Large intestine (tissue), 12 donors: ENCODE measurements at places on chromosomes 12 and 14.

DNA sequence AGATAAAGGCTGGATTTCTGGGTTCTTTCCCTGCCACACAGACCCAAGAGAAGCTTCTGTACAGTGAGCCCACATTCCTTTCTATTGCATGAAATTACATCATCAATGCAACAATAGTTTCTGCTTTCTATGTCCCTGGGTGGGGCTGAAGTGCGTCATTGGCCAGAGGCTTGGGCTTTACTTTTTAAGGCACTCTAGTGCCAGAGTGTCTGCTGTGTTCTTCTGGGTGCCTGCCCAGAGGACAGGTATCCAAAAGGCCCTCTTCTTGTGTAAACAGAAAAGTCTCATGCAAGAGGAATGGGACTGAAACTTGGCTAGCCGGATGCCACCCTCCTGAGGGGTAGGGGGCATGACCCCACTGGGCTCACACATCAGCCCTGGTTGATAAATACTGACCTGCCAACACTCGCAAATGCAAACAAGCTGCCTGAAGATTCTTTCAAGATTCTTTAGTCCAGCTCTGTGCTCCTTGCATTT, 5.9 kb downstream of the KRT86 start:
- no peak for DNase-seq

DNA sequence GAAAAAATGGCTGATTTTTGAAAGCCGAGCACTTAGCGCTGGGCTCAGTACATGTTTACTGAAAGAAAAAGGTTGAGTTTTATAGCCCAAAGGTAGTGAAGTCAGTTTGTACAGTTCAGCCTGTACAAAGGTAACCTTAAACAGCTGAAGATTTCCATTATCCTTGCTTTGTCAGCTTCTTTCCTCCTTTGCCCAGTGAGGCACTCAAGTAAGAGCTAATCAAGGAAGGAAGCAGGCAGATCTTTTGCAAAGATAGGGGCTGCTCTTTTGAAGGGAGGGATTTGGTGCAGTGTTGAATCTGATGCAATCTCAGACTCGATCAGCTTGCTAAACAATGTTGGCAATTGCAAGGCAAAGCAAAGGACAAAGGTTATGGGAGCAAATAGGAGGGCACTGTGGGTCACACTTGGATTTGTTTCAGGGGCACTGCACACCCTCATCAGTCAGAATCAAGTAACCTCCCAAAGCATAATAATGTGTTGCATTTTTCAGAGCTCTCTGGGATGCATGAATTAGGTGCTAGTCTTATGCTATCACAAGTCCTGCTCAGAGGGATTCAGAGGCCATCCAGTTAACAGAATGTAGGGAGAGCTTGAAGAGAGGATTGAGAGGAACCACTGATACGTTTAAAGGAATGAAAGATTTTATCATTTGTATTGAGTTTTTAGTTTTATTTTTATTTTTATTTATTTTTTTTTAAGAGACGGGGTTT, 44.4 kb downstream of the ANO6 start:
- peak; percentile 74 for DNase-seq

- no peak for DNase-seq
These were observed 22.7 kb upstream of the KRT78 start for GRCh38 chr12:52871291-52872039.

GRCh38 chr12:111387747-111388323, 17.9 kb upstream of the SH2B3 start:
- no peak for DNase-seq

- peak; percentile 53 for DNase-seq
These were observed 33.4 kb downstream of the CHST11 start for GRCh38 chr12:104490186-104490585.

DNA sequence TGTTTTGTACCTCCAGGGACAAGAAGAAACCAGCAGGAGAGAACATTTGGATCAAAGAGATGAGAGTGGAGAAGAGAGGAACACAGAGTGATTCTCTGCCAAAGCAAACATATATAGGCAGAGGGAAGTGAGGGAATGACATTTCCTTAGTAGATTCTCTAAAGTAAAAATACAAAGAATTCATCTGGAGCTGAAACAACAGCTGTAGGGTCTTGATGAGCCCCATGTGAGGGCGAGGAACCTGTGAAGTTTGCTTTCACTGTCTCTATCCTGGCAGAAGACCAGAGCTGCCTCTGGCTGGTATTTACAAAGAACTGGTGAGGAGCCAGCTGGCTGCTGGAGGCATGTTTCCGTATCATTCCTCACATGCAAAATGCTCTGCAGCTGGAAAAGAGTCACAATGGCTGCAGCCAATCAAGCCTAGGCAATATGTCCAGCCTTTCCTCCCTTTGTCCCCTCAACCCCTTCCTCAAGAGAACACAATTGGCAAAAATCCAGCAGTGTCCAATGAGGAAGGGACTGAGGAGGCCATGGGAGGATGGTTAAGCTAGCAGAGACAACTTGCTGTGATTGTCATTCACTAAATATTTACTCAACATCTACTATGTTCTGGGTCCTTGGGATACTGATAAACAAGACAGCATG, 122.5 kb downstream of the PHLDA1 start:
- peak; percentile 50 for DNase-seq

- DNase-seq, result no peak
These were observed 60.4 kb upstream of the CMKLR1 start for GRCh38 chr12:108399514-108399913.

- DNase-seq, result no peak
These were observed 52.0 kb downstream of the NFKBIA start for GRCh38 chr14:35352274-35353233.

- no peak for DNase-seq
These were observed 14.9 kb downstream of the CCDC63 start for GRCh38 chr12:110861729-110862128.

- DNase-seq, result no peak
These were observed 208.0 kb downstream of the SLC41A2 start for GRCh38 chr12:104750061-104750460.

- DNase-seq, result peak; percentile 19
These were observed 243.5 kb upstream of the NOVA1 start for GRCh38 chr14:26841326-26841725.

- DNase-seq, result peak; percentile 68
These were observed 53.1 kb upstream of the PLEKHG7 start for GRCh38 chr12:92649511-92650227.

- DNase-seq, result peak; percentile 94
These were observed 45.4 kb downstream of the EMP1 start for GRCh38 chr12:13241833-13242488.

DNA sequence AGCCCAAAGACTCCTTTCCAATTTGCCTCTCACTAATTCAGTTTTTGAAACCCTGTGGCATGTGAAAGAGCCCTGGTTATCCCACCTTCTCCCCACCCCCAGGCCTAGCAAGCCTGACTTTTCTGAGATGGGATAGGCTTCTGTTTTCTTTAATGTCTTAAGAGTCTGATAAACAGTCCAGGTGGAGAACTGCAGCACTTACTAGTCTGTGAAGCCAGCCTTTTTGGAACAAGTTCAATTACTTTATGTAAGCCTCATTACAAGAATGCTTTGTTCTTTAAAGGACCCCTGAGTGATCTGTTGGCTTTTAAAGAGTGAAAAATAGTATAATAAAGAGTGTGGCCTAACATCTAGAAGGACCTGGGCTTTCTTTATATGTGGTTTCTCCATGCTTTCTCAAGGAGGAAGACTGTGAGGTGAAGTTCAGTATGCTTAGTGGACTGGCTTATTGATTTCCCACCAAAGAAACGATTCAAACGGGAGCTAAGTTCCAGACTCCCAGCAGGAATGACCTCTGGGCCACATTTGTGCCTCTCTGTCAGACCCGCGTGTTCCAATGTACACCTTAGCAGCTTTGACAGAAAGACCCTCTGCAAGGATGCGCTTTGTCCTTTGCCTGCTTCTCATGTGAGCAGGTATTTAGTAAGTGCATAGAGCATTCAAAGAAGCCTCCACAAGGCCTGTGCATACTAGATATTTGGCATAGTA, 129.5 kb downstream of the DAAM1 start:
- DNase-seq, result no peak

GRCh38 chr12:49345825-49346658, 646 bp upstream of the DNAJC22 start:
- no peak for DNase-seq

GRCh38 chr14:80523518-80524117, 312.3 kb upstream of the DIO2 start:
- no peak for DNase-seq

GRCh38 chr12:81800298-81801148, 41.4 kb upstream of the PPFIA2 start:
- DNase-seq, result no peak

DNA sequence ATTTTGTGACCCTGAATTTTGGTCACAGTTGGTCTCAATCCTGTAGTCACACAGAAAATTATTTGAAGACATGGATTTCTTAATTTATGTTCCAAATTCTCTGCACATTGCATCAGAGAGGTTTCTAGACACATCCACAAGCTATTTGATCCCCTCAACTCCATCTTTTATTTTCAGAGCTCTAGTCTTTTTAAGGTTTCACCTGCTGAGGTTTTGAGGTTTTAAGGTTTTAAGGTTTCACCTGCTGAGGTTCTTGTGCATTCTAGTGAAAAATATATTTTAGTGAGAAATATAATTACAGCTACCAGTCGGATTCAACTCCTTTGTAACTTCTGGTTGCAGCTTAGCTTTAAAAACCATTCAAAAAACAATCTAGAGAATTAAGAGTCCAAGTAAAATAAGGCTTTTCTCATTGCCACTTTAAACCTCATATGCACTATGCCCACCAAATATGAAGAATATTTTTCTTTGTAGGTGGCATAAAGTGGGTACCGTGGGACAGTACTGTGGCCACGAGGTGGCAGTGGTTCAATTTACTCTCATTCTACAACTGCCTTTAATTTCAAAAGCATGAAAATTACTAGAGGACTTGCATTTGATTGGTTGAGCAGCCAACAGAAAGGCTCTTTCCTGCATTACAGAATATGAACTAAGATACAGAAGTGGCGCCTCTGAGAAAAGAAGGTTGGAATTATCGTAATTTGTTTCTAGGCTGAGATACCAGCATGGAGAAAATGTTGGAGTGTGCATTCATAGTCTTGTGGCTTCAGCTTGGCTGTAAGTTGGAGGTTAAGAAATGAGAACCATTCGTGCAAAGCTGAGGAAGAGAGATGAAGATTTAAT, 366.5 kb upstream of the OR4E1 start:
- DNase-seq, result no peak

DNA sequence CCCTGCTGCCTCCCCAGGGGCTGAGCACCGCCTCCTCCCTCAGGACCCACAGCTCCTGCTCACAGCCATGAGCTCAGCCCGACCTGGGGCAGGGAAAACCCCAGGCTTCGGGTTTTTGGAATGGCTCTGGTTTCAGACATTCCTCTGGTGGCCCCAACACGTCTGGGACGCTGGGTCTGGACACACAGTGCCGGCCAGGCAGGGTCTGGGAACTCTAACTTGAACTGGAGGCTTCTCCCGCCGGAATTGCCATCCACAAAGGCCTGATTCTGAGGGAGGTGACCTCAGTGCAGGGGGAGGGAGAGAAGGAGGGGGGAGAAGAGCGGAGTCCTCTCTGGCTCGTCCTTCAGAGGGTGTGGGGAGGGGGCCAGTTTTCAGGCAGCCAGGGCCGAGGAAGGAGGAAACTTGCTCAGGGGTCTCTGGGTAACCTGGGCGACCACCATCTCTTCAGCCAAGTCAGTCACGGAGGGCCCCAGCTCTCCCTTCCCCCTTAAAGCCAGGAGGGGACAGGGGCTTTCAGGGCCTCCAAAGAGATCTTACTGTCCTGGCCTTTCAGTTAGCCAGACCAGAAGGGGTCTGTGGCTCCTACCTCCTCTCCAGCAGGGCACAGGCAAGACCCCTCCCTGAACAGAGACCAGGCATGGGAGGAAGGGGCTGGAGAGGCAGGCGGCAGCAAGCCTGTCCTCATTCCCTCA, 19.4 kb downstream of the NCKAP5L start:
- no peak for DNase-seq

DNA sequence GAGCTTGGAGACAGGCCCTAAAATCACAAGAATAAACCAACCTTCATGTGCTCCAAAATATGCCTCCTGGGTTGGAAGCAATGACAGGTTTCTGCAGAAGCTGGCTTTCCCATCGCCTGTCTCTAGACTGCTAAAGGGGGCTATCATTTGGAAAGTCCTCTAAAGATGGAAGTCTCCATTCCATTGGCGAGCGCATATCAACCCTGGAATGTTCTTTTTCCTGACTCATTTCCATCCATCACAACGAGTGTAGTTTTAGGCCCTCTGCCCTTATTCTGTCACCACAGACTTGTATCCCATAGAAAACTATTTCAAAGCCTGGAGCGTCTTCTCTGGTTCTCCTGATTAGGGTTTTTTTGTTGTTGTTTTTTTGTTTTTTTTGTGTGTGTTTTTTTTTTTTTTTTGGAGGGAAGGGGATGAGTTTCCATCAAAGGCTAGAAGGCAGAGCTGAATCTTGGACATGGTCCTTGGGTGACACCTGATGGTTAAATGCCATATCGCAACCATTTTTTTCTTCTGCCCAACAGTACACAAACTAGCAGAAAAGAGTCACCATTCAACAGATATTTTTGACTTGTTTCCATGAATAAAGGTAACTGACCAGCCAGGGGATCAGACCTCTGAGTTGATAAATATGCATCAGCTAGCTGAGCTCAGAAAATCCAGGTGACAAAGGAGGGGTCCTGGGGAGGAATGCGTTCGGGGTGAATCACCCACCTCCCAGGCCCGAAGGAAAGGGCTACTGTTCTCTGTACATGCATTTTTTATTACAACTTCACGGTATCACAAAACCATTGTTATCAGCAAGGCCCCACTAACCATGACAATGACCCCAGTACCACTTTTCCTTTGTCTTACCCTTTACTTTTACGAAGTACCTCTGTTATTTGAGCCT, 40.5 kb downstream of the KCNA5 start:
- peak; percentile 21 for DNase-seq
